ENCODE measurements at places on chromosomes 2 and 18.

GRCh38 chr2:235979753-235980435 lies 188.3 kb downstream of the GBX2 start:
- DNase-seq = no peak

GRCh38 chr2:31107591-31108300 lies 30.5 kb downstream of the GALNT14 start:
- no peak for DNase-seq

GRCh38 chr2:100113990-100114433 lies 28.4 kb downstream of the AFF3 start:
- no peak for DNase-seq

DNA sequence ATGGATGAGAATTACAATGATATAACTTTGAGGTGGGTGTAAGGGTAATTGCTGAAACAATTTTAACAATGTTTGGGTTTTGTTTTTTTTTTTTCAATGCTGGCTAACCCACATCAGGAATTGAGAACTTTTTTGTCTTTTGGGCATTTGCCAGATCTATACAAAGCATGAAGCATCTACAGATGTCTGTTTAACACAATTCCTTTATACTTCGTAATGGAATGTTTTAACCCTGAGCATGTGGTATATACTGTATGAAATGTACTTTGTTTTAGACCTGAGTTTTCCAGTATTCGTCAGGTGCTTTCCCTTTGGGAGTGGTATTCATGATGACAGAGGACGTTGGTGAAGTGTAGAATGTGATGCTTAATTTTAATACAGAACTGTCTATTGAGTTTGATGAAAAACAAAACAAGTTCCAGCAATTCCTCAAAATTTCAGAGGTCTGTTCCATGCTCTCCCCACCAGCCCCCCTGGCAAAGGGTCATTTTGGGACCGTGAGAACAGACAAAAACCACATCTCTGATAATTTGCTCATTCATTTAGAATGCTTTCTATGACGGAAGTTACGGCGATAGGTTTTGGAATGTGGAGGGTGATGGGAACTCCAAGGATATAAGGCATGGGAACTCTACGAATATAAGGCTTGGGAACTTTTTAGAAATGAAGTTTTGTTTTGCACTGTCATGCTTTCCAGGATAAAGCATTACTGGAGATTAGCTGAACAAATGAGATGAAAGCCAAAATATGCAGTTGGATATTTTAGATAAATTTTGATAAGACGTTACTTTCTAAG lies 14.1 kb downstream of the LIMS1 start:
- no peak for DNase-seq

DNA sequence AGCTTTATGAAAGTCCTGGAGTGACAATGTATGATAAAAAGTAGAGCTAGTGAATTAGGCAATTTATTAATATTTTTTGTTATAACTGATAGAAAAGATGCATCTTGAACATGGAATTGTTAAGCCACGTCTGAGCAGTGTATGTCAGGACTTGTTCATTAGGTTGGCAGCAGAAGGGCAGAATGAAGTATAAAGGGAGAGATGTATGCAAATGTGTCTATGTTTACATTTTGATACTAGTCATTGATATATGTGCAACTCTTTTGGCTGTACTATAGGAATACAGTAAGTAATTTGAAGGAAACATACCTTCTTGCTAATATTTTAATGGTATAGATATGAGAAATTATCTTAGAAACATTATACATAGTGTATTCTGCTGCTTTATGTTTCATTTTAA lies 49.0 kb upstream of the TMEM247 start:
- DNase-seq = no peak

Data from GM03348 (cell line).